Tibial artery (tissue), 4 donors: ENCODE measurements at places on chromosomes 12 and 14.
A peak's percentile ranks its signal among the peaks of the same experiment; 100 is the strongest.

- no peak for DNase-seq
Observed at GRCh38 chr14:67335781-67336180, 23.8 kb downstream of the ATP6V1D start.

- DNase-seq = no peak
Observed at GRCh38 chr12:112904571-112904970, 2.2 kb upstream of the OAS1 start.

GRCh38 chr12:56216461-56216860 is 5.3 kb downstream of the RNF41 start:
- no peak for DNase-seq

GRCh38 chr12:55707841-55708694 is at the start of gene ITGA7:
ITGA7 (minus strand) TSS chr12:55707904; CDS start chr12:55707682, 222 bp downstream.
- peak; percentile 93 for DNase-seq

GRCh38 chr14:65472189-65472588 is 59.7 kb downstream of the FUT8 start:
- DNase-seq = no peak

DNA sequence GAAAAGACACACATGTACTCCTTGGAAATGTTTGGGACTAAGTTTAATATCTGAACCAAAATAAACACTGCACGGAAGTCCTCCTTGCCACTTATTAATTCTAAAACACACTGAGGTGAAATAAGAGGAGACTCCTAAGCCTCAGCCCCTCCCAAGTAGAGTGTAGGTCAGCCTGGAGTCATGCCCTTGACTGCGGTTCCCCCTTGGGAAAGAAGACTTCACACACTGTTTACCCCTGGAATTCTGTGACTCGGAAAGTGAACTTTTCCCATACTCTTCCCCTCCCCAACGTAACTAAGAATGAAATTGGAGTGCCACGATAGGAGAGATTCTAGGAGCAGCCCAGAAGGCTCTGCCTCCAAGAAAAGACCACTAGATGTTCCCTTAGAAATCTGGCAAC is 8.6 kb upstream of the TFCP2 start:
- no peak for DNase-seq

GRCh38 chr12:19251481-19252132 is 122.1 kb downstream of the PLEKHA5 start:
- no peak for DNase-seq
